Heart right ventricle (tissue), 16 donors: ENCODE measurements at places on chromosomes 1 and 21. TPM values are rescaled to one million over a fixed set of nuclear protein-coding genes. Genes with fewer than 3 reads are reported as not detected.

- DNase-seq = no peak
These were observed 533.3 kb downstream of the OMA1 start for GRCh38 chr1:58013237-58013636.

DNA sequence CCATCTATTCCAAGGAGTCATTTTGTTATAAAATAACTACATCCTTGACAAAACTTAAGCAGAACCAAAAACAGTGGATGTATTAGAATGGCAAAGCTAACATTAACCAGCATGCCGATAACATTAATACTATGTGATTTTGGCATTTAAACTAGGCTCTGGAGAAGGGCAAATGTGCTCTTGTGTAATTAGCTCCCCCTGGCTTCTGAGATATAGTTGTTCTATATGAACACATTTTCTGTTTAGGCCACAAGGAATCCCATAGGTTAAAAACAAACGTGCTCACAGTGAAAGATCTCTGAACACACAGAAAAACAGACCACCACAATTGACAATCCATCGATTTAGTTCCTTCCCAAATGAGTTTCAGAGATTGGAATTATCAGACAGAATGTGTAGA lies 57.4 kb upstream of the TARS2 start:
- DNase-seq = no peak

GRCh38 chr21:34594566-34595234 lies 20.2 kb downstream of the RCAN1 start:
- DNase-seq = no peak

GPA33 gene
- polyA plus RNA-seq = 0.29 TPM

- no peak for DNase-seq
These were observed 19.8 kb upstream of the SARS1 start for GRCh38 chr1:109193653-109194590.
